T1000 (cell line): ENCODE measurements at places on chromosomes 1 and 21.

GRCh38 chr1:26900815-26901511 lies 696 bp upstream of the GPATCH3 start:
- DNase-seq, result no peak

DNA sequence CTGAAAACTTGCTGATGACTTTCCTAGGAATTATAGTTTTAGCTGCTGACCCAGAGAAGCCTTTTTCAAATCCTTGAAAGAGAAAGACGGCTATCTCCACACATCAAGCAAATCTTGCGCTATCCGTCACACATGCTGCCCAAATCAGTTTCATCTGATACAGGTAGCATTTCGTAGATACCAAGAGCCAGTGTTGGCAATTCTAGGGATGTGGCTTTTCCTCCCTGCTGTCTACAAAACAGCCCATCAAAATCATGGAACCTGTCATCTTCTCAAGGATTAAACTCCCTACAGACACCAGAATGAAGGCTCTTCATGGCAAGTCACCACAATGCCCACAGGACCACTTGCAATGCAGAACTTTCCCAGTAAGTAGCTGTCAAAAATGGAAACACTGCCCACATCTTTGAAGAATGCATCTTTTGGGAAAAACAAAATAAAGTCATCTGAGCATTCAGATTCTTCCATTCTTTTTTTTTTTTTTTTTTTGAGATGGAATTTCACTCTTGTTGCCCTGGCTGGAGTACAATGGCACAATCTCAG lies 10.4 kb downstream of the STX6 start:
- no peak for DNase-seq

DNA sequence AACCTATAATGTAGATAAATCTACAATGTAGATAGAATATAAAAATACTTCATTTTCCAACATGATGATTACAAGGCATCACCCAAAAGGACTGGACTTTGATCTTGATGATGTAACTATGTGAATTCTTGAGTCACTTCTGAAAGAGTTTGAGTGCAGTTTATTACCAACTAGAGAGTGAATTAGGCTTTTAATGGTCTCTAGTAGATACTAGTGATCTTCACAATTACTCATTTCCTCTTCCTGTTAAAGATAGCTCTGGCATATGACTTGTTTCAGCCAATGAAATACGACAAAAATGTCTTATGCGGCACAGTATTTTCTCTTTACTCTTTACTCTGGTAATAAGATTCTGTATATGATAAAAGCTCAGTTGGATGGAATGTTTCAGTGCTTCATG lies 1588.1 kb upstream of the B3GALT2 start:
- DNase-seq, result no peak

- no peak for DNase-seq
Measured at GRCh38 chr21:15943009-15943666, 213.4 kb downstream of the USP25 start.

GRCh38 chr1:179314928-179315327 lies 21.3 kb downstream of the SOAT1 start:
- DNase-seq, result no peak

GRCh38 chr21:46063227-46063626 lies 34.7 kb upstream of the COL6A2 start:
- DNase-seq, result no peak
